ENCODE measurements at places on chromosomes 2 and 18.
A peak's percentile ranks its signal among the peaks of the same experiment; 100 is the strongest.

- peak; percentile 1 for DNase-seq
Observed at GRCh38 chr18:75125382-75126331, 83.3 kb downstream of the PTGR3 start.

DNA sequence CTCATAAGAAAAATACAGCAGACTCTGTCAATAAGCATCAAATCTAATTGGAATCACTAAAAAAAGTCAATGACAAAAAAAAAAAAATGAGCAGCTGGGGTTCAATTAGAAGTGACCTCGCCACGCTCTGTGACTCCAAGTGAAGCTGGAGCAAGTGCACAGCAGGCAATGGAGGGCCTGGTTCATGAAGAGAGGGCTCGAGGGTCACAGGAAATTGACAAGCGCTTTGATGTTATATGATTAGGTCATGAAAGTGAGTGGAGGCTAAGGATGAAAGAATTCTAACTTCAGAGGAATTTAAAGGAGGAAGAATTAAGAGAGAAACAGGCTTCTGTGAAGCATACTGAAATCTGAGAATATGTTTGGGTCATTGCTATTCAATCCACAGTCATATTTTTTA is 85.4 kb upstream of the TMEM18 start:
- DNase-seq = no peak

DNA sequence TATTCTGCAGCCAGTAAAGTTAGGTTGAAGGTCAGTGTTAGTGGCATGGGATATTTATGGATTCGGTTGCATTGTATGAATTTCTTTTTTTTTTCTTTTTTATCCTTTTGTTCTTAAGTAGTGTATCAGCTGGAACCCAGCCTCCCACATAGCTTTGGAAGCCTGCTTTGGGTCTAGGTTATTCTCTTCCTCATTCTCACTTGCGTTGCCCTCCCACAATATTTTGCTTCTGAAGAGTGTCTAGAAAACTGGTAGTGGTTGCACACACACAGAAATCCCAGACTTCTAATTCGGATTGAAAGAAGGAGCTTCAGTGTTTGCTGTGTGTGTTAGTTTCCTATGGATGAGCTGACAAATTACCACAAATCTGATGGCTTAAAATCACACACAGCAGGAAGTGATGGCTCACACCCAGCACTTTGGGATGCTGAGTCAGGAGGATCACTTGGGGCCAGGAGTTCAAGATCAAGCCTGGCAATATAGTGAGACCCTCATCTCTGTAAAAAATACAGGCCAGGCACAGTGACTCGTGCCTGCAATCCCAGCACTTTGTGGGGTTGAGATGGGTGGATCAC is 104.8 kb downstream of the ARL4C start:
- DNase-seq = no peak

- DNase-seq = no peak
Observed at GRCh38 chr2:191670076-191670475, 7.9 kb upstream of the NABP1 start.

DNA sequence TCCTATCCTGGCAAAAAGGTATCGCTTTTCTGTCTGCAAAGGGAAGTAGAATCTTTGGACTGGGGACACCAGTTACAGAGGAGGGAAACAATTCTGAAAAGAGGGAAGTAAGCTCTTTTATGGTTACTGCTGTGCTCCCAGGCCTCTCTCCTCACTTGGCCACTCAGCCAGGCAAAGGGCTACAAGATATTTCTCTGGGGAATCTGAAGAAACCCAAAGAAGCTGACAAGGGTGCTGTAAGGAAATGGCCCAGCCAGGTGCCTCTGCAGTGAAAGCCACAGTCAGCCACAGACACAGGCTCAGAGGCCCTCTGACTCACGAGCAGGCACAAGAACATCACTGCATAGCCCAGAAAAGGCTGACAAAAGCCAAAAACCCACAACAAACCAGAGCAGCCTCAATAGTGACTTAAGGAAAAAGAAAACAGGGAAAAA is 5.8 kb downstream of the HDLBP start:
- peak; percentile 75 for DNase-seq

- DNase-seq = no peak
Observed at GRCh38 chr18:58756148-58756547, 84.9 kb downstream of the MALT1 start.

GRCh38 chr2:69489793-69490192 is 52.6 kb upstream of the NFU1 start:
- no peak for DNase-seq

GRCh38 chr2:174773215-174773614 is 8.9 kb upstream of the CHRNA1 start:
- no peak for DNase-seq

DNA sequence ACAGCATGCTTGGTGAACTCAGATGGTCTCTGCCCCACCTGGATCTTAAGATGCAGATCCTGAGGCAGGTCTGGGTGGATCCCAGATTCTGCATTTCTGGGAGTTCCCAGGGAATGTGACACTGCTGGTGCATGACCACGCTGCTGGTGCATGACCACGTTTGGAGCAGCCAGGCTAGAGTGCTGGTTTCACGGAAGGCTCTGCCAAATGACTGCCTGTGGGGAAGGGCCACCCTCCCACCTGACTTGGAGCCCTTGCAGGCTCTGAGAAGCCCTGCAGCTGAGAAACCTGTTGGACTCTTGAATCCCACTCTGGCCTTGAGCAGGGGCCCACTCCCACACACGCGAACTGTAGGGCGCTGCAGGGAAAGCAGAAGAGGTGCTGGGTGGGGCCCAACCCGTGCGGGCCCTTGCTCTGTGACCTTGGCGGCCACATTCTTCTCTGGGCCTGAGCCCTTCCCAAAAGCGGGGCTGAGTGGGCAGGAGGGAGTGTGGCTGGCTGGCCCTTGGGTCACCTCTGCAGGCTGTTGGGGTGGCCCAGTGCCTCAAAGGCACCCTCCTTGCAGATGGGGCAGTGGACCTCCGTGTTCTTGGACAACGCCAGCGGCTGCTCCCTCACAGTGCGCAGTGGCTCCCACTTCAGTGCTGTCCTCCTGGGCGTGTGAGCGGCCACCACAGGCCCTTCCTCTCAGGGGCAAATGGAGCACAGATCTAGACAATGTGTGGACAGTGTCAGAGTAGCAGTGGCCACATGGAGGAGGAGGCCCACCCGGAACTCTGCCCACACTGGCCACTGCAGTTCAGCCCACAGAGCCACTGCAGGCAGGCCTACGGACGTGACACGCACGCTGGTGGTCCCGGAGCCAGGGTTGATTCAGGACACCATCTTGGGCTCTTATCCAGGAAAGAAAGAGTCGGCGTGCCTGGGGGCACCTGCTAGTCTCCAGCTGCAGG is 7.9 kb downstream of the ERFE start:
- no peak for DNase-seq

DNA sequence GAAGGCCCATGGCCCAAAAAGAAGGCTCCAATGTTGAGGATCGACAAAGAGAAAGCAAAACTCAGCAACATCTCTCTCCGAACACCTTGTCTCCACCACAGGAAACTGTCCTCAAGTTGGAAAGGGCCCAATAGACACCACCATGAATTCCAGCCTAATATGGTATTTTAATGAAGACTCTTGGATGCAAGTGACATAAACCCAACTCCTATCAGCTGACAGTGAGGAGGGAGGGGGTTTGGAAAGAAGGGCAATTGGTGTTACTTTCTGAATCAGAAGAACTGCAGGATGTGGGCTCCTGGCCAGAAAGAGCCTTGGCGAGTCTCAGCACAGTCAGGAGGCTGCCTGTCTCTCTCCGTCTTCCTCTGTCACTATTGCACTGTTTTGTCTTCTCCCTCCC is 40.3 kb upstream of the SIGLEC15 start:
- DNase-seq = no peak

- no peak for DNase-seq
Observed at GRCh38 chr2:10548626-10549025, 100.5 kb upstream of the ODC1 start.

DNA sequence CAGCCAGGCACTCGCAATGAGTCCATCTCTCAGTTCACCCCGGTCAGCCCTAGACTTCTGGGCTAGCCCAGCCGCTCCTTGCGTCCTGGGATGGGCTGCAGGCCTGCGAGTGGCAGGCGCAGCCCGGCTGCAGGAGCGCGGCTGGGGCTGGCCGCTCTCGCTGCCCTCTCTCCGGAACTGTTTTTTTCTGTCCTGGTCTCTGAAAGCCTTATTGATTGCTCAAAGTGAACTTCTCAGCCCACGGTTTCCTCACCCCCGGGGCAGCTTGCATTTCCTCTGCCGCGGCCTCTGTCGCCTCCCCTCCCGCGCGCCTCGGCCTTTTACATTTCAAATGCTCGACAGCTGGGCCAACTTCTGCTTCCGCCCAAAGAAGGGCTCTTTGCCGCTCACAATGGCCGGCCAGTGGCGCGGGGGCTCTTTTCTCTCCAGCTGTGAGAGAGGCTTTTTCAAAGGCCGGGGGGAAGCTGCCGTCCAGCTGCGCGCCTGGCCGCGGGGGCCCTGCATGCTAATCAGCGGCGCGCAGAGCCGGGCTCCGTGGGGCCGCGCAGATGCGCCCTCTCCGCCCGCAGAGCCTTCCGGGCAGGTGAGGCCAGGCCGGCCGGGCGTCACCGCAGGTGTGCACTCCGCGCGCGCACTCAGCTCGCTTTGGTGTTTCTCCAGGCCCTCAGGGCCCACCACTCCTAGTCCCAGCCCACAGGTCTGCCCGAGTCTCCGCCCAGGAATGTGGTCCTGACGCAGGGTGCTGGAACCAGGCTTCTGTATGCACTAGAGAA is 513.8 kb downstream of the RNF144A start:
- DNase-seq = peak; percentile 27

- DNase-seq = no peak
Observed at GRCh38 chr18:40962784-40963183, 992.2 kb upstream of the PIK3C3 start.

- peak; percentile 54 for DNase-seq
Observed at GRCh38 chr2:219495531-219496122, 3.1 kb upstream of the GMPPA start.

DNA sequence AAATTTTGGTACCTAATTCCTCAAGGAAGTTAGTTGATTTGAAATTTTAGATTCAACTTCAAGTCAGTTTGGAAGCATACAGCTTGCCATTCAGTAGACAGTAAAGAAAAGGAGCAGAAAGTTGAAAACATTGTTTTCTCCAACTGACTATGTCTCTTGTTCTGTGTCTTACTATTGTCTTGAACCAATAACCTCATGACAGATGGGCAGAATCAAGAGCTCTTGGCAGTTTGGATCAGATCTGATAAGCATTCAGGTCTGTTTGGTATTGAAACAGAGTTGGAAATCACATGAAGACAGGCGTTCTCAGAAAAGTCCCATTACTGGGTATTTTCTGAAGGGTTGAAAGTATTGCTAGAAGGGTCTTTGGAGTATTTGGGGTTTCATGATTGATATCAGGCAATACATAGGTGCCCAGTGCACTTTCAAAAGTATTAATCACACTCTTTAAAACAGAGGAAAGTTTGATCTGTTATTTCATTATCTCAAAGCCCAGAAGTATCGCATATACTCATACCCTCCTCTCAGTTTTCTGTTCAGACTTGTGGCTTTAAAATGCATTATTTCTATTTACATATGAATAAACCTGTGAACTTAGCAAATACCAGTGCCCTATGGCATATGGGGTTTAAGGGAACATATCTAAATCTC is 428.4 kb upstream of the ZEB2 start:
- DNase-seq = no peak

DNA sequence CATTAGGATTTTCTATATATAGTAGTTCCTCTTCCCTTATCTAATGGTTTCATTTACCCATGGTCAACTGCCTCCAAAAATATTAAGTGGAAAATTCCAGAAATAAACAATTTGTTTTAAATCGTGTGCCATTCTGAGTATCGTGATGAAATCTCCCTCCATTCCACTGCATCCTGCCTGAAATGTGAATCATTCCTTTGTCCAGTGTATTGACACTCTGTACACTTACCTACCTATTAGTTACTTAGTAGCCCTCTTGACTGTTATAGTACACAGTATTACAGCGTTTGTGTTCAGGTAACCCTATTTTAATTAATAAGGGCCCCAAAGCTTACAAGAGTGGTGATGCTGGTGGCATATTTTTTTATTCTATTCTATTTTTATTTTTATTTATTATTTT is 26.2 kb downstream of the TAF4B start:
- no peak for DNase-seq

DNA sequence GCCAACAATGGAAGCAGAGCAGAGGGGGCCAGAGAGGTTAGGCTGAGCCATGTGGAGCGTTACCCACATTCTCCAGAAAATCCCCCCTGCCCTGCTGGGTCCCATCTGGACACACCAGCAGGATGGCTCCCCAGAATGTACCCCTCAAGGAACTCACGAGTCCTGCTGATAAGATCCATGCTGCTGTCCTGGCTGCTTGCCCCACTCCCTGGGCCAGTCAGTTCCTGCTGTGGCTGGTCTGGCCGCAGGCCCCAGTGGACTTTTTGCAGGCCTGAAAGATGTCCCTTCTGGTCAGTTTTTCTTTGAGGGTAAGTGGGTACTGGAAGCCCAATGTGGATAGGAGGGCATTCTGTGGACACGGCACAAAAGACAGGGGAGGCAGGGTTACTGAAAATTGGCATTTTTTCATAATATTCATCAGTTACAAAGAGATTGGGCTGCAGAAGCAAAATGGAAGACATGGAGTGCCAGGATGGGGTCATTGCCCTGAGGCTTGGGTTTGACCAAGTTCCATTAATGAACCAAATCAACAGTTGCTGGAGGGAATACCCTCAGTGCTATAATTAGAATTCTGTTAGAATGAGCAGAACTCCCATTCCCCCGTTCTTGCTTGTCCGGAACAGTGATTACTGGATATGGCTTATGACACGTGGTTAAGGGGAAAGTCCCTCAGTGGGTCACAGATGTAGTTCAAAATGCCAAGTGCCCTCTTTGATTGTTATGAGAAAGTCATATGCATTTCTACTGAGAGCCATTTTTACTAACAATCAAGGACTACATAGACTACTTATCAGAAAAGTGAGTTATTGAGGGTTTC is 38.7 kb downstream of the SLC4A5 start:
- DNase-seq = peak; percentile 3

GRCh38 chr18:35577045-35577848 is 4.3 kb upstream of the GALNT1 start:
- DNase-seq = no peak

DNA sequence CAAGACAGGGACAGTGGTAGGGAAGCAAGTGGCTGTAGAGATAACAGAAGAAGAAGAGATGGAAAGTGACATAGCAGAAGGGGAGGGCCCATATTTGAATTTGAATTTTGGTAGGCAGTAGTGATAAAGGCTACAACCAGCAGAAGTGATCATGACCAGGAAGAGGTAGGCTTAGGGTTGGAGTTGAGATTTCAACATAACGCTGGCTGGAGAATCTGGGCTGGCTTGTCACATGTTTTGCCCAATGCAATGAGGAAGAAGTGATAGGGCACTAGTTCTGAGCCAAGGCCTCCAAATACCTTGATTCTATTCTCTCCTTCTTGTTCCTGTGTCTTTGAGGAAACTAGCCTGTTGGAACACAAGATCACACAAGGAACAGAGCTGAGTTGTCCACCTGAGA is 69.4 kb downstream of the SCG2 start:
- DNase-seq = no peak
